ENCODE measurements at places on chromosomes 13 and 19.
A peak's percentile ranks its signal among the peaks of the same experiment; 100 is the strongest.

DNA sequence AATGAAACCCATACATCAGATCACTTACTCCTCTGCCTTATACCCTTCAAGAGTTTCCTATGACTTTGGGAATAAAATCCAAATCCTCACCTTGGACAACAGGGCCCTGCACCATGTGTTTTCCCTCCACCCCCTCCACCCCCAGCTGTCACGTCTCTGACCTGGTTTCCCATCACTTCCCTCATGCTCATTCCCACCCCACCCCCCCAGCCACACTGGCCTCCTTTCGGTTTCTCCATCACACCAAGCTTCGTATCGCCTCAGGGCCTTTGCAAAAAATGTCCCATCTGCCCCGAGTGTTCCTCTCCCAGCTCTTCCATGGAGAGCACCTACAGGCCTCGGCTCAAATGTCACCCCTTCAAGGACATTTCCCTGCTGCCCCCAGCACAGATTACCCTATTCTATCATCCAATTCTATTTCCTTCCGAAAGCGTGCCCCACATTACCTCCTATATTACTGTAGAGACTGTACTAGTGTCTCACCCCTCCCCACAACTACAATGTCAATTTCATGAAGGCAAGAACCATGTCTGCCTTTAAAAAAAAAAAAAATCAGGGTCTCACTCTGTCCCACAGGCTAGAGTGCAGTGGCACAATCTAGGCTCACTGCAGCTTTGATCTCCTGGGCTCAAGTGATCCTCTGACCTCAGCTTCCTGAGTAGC is 16.8 kb upstream of the FFAR2 start:
- no peak for DNase-seq

DNA sequence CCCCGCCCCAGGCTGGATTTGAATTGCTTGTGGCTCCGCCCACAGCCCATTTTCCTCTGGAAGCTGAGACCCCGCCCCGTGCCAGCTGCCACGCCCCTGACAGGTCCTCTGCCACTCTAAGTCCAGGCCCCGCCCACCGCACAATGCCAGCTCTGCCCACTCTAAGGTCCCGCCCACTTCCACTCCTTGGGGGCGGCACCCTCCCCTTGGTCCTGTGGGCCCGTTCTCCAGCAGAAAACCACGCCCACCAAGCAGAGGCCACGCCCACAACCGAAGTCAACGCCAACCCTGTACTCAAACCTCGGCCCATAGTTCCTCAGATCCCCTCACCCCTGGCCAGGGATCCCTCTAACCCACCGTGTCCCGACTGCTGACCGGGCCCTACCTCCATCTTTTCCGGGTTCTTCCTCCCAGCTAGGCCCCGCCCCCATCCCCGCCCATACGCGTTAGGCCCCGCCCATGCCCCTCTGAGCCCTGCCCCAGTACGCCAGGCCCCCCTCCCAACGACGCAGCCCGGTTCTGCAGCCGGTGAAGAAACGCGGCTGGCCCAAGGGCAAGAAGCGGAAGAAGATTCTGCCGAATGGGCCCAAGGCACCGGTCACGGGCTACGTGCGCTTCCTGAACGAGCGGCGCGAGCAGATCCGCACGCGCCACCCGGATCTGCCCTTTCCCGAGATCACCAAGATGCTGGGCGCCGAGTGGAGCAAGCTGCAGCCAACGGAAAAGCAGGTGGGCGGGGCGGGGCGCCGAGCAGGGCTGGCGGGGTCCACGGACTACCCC is 1.3 kb downstream of the HMG20B start:
- peak; percentile 73 for DNase-seq

DNA sequence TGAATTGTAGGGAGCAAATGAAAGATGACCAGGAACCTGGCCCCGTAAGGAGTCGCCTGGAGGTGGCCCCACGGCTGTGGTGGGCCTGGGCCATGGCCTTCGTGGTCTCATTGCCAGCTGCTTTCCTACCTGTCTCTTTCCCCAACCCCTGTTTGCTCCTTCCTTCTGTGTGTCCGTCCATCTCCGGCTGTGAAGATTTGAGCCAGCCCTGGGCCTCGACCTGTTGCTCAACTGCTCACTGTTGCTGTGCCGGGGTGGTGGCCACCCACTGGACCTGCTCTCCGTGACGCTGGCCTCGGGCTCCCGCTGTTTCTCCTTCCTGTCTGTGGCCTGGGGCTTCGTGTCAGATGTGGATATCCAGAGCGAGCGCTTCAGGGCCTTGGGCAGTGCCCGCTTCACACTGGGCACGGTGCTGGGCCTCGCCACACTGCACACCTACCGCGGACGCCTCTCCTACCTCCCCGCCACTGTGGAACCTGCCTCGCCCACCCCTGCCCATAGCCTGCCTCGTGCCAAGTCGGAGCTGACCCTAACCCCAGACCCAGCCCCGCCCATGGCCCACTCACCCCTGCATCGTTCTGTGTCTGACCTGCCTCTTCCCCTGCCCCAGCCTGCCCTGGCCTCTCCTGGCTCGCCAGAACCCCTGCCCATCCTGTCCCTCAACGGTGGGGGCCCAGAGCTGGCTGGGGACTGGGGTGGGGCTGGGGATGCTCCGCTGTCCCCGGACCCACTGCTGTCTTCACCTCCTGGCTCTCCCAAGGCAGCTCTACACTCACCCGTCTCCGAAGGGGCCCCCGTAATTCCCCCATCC is 8.5 kb downstream of the DBP start:
- no peak for DNase-seq

DNA sequence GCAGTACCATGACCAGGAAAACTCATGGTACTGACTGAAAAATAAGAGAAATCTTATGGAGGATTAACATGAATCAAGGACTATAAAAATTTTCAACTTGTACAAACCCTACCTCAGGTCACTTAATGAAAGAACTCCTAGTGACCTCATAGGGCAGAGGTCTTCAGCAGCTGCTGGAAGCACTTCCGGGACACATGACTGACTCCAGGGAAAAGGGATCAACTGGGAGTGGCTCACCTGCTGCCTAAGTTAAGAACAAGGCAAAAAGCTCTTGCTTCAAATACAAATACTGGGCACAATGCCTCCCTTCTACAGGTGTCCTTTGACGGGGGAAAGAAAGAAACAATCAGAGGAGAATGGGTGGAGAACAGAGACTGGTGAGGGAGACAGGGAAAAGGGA is 18.6 kb downstream of the DOCK9 start:
- no peak for DNase-seq

- no peak for DNase-seq
Observed at GRCh38 chr19:57887195-57887941, 1.5 kb downstream of the ZNF814 start.
